SW480 (cell line): ENCODE measurements at places on chromosomes 12 and 14.

DNA sequence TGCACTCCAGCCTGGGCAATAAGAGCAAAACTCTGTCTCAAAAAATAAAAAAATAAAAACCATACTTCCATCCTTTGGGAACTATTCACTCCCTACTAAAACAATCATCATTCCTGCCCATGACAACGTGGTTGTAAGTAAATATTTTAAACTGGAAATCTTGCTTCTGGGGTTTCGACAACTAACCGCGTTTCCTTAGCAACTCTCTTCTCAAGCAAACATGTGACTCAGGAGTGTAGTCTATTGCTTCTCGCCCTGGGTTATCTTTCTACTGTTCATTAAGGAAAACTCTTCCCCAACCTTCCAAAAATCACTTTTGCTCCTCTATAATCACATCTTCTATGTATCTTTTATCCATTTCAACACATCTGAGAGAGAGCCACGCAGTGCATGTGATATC, 21.8 kb downstream of the APPL2 start:
- peak; percentile 8 for DNase-seq

DNA sequence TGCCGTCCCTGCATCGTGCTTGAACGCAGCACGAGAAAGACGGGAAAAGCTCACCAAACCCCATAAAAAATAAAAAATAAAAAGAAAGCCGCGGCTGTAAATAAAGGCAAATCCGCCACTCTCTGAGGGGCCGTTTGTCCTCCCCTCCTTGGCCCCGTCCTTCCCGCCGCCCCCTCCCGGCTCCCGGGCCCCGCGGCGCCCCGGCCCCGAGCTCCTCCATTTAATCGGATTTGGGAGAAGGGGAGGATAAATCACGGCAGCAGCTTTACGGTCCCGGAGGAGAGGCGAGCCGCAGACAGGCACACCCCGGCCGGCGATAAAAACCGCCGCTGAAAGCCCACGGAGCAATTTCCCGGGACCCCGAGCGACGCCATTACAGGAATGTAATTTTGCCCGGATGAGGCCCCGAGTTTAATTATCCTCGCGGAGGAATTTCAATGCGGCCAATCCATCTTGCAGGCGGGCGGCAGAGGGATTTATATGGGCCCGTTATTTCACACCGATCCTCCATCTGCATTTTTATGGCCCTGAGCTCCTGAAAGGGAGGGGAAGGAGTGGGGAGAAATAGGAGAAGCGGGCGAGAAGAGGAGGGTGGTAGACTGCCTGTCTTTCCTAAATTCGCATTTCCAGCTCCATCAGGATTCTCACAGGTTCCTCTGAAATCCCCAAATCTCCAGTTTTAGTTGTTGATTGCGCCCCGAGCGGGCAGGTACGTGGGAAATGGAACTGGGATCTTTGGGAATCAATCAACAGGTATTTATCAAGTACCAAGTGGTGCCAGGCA, 1.3 kb upstream of the ATP5MC2 start:
- DNase-seq, result peak; percentile 51

GRCh38 chr12:96093543-96094196, 58.3 kb upstream of the LTA4H start:
- DNase-seq, result no peak

DNA sequence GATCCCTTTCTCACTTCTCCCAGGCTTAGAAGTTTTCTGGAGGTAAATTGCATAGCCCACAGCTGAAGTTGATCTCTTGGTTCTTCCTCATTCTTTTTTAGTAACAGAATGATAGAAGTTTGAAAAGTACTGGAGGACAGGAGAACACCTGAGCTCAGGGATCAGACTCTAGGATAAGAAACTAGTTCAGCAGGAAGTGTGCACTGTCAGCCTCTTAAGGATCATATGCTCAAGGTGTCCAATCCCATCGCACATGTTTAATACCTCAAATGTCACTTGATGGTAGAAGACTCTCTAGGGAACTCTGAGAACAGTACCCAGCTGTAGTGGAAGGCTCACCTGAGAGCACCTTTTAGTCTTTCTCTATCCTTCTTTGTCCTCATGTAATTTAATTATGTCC, 14.7 kb upstream of the LIMA1 start:
- no peak for DNase-seq

- DNase-seq, result no peak
These were observed 48.7 kb downstream of the ATP2A2 start for GRCh38 chr12:110329710-110330109.

DNA sequence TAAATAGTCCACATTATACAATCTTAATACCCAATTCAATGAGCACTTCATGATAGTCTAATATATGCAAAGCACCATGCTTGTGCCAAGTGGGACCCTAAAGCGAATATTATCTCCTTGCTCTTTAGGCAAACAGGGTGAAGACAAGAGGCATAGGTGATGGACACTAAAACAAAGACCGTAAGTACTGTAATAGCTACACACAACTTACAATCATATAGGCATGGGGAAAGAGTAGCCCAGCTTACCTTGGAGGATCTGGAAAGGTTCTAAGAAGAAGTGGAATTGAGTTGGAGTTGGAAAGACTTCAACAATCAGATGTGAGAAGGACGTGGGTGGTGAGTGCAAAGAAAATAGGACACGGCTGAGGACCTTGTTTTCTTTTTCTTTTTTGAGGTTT, 19.1 kb upstream of the BCL2L14 start:
- DNase-seq, result no peak

DNA sequence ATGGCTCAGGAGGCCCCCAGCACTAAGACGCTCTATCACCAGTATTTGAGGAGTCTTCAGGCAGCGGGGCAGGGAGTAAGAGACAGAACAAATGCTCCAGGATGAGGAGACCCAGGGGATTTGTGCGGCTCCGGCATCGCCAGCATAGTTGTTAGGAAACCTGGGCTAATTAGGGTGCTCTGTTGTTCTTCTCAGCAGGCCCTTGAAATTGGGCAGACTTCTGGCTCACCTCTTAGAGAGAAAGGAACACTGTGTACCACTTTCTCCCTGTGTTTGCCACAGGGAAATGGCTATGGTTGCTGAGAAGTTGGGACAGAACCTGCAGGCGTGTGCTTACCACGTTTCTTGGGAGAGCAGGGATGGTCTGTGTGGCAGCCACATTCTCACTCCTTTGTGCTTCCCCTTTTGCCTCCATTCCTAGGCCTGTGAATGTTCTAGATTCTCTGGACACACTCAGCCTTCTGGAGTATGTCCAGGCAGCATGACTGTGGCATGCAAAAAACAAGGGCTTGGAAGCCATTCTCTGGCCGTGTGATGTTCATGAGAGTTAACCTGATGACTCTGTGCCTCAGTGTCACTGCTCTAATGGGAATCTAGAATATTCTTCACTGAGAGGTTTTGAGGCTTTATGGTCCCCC, 109.0 kb downstream of the CHST11 start:
- no peak for DNase-seq

DNA sequence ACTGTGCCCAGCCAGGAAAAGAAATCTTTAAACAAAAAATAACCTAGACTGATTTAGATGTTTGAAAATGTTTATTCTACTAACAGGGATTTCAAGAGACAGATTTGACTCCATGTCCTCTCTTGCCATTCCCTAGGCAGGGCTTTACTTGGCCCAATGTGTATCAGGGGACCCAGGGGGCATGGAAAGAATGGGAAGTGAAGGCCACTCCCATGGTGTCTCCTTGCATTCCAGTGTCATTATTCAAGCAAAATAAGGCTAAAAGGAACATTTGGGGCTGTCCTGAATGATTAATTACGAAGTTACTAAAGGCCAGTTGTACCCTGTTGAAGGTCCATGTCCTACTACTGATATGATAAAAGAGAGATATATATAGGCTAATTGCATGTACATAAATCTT, 151.9 kb upstream of the ATF7IP start:
- DNase-seq, result no peak
